ENCODE measurements at places on chromosomes 5 and 9.

- DNase-seq = no peak
These were observed 782 bp downstream of the BICD2 start for GRCh38 chr9:92763721-92764380.

DNA sequence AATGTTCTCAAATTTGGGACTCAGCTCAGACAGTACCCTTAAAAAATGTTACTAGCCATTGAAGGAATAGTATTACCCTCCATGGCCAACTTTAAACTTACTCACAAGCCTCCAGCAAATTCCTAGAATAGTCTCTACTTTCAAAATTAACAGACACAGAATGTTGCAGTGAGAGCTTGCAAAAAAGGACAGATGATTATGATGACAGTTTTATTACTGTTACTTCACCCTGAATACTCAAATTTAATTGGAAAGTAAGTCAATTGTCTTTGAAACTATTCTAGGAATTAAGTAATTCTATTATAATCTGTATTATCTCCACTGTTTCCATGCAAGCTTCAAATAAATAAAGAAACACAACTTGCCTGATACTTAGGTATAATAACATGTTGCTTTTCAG lies 288.3 kb downstream of the SLF1 start:
- DNase-seq = no peak

DNA sequence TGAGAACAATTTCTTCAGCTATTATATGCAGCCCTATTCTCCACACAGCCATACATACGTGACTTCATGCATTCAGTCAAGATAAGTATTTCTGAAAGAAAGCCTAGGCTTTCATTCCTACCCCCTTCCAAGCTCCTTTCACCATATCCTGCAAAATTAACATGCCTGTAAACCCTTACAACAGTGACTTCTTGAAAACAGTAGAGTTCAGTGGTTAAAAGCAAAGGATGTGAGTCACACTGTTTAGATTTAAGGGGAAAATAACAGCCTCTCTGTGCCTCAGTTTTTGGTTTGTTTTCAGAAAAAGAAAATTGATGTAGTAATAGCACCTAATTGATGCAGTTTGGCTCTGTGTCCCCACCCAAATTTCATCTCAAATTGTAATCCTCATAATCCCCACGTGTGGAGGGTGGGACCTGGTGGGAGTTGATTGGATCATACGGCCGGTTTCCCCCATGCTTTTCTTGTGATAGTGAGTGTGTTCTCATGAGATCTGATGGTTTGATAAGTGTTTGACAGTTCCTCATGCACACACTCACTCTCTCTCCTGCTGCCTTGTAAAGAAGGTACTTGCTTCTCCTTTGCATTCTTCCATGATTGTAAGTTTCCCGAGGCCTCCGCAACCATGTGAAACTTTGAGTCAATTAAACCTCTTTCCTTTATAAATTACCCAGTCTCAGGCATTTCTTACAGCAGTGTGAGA lies 264.8 kb downstream of the CETN3 start:
- no peak for DNase-seq

GRCh38 chr5:174725261-174725990 lies 1.0 kb downstream of the MSX2 start:
- no peak for DNase-seq

DNA sequence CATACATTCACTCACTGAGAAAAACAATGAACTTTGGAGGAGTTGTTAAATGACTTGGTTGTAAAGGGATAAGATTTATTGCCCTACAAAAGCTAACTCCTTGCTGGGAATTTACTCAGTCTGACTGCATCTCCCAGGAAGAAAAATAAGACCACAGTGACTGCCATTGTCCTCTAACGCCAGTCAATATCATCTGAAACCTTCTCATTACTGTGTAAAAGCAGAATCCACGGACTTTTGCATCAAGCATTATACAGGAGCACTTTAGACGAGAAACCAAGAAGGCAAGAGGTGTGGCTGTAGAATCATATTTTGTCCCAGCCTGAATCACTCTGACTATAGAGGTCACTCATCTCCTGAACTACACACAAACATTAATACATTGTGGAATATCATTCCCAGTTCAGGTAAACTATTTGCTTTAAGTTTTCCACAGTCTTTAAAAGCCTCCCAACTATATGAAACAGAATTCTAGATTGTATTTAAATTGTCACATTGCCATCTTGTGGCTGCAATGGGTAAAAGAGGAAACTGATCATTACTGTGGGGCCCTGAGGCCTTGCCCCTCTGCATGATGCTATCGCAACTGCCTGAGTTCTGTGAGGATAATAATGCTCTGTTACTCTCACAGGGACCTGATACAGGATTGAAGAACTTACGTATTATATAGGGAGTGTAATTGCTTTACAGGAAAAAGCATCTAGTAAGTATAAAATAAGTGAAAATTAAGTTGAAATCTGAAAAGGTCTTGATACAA lies 142.9 kb downstream of the SLCO4C1 start:
- no peak for DNase-seq

DNA sequence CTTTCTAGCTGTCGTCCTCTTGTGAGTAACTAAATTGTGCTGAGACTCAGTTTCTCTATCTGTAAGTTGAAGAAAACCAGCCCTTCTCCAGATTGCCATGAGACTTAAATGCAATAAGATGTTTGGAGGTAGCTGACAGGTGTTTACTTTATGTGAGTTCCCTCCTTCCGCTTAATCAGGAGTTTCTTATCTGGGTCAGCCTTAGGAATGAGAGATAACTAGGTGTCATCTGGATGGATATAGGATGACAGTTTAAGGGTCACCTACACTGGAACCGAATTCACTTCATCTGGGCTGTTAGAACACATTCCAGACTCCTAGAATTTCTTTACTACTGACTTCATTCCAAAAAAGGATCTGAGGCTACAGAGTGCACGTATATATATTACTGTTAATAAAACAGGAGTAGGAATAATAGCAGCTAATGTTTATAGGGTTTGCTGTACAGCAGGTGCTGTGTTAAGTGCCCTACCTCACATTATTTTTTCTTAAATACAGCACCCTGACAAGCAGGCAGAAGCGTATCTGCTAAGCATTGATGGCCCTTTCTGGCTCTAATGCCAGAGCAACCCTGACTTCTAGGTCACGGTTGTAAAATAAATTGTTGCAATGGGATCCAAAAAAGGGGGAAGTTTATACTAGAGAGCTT lies 30.0 kb upstream of the CPEB4 start:
- no peak for DNase-seq

- no peak for DNase-seq
These were observed 92.8 kb downstream of the GABRG2 start for GRCh38 chr5:162160401-162160800.

- DNase-seq = no peak
These were observed 77.0 kb downstream of the IQGAP2 start for GRCh38 chr5:76479973-76480667.

GRCh38 chr9:124501771-124502320 lies 5.4 kb downstream of the NR5A1 start:
- DNase-seq = no peak

DNA sequence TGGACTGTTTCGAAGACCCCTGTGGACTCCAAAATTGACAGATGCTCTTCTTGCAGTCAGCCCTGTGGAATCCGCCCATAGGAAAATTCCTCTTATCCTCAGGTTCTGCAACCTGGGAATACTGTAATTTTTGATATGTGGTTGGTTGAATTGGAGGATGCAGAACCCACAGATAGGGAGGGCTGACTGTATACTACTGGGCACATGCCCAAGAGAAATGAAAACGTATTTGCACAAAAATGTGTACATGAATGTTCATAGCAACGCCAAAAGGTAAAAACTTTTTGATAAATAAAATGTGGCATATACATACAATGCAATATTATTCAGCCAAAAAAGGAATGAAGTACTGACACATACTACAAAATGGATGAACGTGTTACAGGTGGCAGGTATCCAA lies 1.9 kb upstream of the SNAPC3 start:
- no peak for DNase-seq

GRCh38 chr9:119091074-119091473 lies 278.2 kb downstream of the BRINP1 start:
- no peak for DNase-seq

DNA sequence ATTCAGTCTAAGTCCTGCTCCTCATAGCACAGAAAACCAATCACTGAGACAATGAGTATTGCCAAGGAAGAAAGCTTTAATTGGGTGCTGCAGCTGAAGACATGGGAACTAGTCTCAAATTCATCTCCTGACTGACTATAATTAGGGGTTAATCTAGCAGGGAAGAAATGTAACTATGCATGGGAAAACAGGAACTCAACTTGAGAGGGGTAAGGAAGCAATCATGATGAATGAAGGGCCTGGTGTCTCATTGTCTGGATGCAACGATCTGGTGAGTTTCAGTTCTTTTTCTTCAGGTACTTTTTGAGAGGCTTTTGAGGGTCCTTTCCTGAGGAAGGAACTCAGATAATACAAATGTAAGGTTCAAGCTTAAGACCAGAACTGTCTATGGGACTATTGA lies 24.0 kb upstream of the OCLN start:
- no peak for DNase-seq

DNA sequence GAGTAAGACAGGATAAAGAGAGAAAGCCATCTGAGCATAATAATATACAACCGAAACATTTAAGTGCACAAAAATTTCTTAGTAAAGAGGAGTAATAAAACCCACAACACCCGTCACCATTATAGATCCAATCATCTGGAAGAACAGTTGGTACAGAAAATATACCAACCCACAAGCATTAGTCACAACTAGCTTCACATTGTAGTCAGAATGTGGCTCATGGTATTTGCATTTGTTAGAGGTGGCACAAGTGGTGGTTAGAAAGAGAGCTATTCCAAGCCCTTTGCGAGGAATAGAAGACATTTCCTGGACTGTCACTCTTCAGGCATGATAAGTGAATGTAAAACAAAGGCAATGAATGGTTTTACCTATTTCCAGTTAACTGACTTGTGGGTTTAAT lies 677.5 kb upstream of the ST8SIA4 start:
- DNase-seq = no peak

DNA sequence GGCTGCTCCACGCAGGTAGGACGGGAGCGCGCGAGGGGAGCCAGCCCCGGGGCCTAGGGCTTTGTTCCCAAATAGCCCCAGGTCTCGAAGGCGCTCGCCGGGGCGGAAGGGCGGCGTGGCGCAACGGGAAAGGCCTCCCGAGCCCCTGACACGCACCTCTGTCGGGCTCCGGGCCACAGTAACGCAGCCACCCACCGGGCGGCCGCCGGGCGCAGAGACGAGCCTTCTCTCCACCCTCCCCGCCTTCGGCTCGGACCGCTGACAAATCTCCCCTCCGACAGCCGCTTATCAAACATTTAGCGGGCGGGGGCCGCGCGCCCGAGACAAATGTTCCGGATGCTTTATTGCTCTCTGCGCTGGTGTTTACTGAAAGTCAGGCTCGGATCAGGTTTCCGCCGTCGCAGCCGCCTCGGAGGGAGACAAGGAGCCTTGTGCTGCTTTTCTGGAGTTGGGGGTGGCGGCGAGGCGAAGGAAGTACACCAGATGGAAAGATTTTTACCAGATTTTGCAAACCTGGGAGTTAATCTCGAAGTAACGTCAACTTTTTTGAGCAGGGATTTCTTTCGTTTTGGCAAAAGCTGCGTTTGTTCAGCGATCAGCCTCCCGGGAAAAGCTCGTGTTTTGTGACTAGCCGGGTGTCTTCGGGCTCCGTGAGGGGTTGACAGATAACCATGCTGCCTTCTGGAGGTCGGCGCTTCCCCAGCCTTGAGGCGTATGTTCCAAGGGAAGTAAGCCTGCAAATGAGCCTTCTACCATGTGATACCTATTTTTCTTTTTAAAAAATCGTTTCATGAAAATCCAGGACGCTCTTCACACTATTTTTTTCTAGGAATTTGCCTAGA lies 950 bp downstream of the RGMB start:
- no peak for DNase-seq

GRCh38 chr5:67149057-67149950 lies 47.3 kb downstream of the CD180 start:
- no peak for DNase-seq

- no peak for DNase-seq
These were observed 4.0 kb downstream of the BRD3 start for GRCh38 chr9:134063571-134064450.

GRCh38 chr9:8863886-8864544 lies 1064.4 kb upstream of the DMAC1 start:
- no peak for DNase-seq

DNA sequence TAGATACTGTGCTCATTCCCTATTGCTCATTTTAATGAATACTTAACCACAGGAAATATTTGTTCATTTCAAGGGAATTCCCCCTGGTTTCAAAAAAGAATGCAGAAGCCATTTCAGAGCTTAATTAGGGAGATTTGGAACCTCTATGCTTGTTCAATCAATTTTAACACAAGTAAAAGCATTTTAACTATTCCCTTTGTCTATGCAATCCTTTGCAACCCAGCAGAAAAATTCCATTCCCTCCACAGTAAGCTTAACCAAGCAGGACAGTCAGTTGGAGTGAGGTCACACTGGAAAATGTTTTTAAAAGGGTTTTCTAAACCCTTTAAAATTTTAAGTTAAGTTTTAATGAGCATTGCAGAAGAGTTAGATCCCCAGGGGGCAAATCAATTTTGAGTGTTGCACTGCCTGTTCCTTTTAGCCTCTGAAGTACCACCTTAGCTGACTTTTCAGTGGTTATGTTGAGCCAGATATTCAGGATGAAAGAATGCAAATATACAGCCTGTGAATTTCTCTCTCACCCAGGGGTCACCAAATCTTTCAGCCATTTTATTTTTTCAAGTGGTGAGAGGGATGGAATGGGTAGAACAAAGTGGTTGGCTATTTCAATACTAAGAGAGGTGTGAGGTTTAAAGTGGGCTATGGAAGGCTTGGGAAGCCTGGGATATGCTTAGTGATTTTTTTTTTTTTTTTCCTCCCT lies 356.2 kb upstream of the NUDT12 start:
- no peak for DNase-seq
